ENCODE measurements at places on chromosomes 11 and 22. TPM values are rescaled to one million over a fixed set of nuclear protein-coding genes. Genes with fewer than 3 reads are reported as not detected.

Gene SCUBE2
- polyA plus RNA-seq: 4.6 TPM

Gene ZNRF3
- polyA plus RNA-seq: 1.6 TPM

Gene PDGFB
- 1.2 TPM for polyA plus RNA-seq

Gene NXPE1
- polyA plus RNA-seq: not detected

Gene CSTPP1
- polyA plus RNA-seq: 8.3 TPM

Gene HEPACAM
- 0.02 TPM for polyA plus RNA-seq

Gene MGAT3
- polyA plus RNA-seq: 0.28 TPM

Gene PAX6
- 0.10 TPM for polyA plus RNA-seq

Gene FGF3
- polyA plus RNA-seq: not detected
